ENCODE measurements at places on chromosomes 1 and 21. TPM values are rescaled to one million over a fixed set of nuclear protein-coding genes. Genes with fewer than 3 reads are reported as not detected.
A peak's percentile ranks its signal among the peaks of the same experiment; 100 is the strongest.

Gene CRYBG2
- 0.43 TPM for polyA plus RNA-seq

DNA sequence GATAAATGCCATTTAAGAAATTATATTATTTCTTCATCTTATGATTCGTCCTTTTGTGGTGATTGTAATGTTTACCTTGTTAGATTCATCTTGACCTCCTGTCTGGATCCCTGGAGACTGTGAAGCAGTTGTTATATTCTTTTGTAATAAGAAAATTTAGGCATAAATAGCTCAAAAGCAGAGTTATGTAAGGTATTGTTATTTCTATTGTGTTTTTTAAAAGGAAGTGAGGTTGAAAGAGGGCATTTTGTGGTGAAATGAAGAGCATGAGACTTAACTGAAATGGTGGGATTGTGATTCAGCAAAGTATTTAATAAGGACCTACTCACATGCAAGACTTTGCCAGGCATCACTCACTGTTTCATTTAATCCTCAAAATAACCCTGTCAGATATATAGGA lies 104.0 kb downstream of the PDE4B start:
- no peaks in the 10 kb centered on the region for H3K27me3 ChIP-seq
- H3K36me3 ChIP-seq: no peaks in the 10 kb centered on the region
- no peak overlapping the region for H3K27ac ChIP-seq
- no peaks in the 10 kb centered on the region for H3K4me1 ChIP-seq
- H3K4me3 ChIP-seq: no peak overlapping the region
- DNase-seq: no peak

Gene C1QB
- not detected for polyA plus RNA-seq

GRCh38 chr1:236351875-236352573 lies 42.1 kb upstream of the EDARADD start:
- no peak overlapping the region for H3K4me3 ChIP-seq
- H3K4me1 ChIP-seq: no peaks in the 10 kb centered on the region
- DNase-seq: no peak
- H3K27me3 ChIP-seq: no peaks in the 10 kb centered on the region

- no peaks in the 10 kb centered on the region for H3K27me3 ChIP-seq
- H3K4me1 ChIP-seq: no peaks in the 10 kb centered on the region
- H3K4me3 ChIP-seq: no peak overlapping the region
- no peaks in the 10 kb centered on the region for H3K36me3 ChIP-seq
- H3K27ac ChIP-seq: peak overlapping the region; percentile 46
- DNase-seq: no peak
Measured at GRCh38 chr1:215583185-215583749, 16.2 kb downstream of the KCTD3 start.

Gene HAO2
- polyA plus RNA-seq: not detected

DNA sequence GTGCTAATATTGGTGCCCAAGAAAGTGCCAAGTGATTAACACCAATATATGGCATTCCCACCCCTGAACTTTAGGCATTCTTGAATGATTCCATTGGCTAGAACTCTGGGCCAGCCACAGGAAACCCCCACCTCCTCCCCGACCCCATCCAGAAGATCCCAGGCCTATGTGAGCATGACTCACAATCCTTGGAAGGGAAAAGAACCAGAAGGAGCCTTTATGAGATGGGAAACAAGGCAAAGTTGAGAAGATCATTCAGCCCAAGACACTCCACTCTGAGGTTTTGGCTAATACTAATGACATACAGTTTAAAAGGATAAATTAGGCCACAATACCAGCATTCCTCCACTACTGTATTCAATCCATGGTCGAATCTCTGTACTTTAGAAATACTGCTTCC lies 21.8 kb downstream of the ELK4 start:
- no peak for DNase-seq
- no peak overlapping the region for H3K27ac ChIP-seq
- H3K4me1 ChIP-seq: peaks cover 6% of the 10 kb centered on the region
- H3K36me3 ChIP-seq: peaks cover 8% of the 10 kb centered on the region
- no peak overlapping the region for H3K4me3 ChIP-seq

All from GM12878 (cell line).